ENCODE measurements at places on chromosomes 12 and 14.

- no peak for DNase-seq
Observed at GRCh38 chr14:62081012-62081612, 318.9 kb downstream of the SNAPC1 start.

DNA sequence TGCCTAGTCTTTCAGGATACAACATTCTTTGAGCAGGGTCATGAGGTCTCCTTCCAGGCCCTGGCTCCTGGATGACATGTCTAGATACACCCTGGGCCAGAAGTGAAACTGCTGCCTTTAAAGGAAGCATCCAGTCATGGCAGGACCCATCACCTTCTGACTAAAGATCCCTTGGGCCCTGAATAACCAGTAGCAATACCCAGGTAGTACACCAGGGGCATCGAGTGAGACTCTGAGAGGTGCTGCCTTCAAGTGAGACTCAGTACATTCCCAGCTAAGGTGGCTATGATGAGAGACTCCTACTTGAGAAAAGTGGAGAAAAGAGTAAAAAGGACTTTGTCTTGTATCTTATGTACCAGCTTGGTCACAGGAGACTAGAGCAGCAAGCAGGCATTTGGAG is 23.5 kb downstream of the OR6C68 start:
- no peak for DNase-seq

DNA sequence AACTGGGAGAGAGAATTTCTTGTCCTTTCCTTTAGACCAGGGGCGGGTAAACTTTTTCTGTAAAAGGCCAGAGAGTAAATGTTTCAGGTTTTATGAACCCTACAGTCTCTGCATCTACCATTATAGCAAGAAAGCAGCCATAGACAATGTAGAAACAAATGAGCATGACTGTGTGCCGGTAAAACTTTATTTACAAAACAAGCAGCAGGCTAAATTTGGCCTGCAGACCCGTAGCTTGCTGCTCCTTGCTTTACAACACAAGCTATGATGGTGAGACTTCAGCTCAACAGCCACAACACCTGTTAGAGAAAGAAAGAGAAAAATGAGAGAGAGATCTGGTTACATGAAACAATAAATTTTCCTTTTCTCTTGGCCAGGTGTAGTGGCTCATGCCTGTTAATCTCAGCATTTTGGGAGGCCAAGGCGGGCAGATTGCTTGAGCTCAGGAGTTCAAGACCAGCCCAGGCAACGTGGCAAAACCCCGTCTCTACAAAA is 4.2 kb upstream of the CDC42BPB start:
- no peak for DNase-seq

DNA sequence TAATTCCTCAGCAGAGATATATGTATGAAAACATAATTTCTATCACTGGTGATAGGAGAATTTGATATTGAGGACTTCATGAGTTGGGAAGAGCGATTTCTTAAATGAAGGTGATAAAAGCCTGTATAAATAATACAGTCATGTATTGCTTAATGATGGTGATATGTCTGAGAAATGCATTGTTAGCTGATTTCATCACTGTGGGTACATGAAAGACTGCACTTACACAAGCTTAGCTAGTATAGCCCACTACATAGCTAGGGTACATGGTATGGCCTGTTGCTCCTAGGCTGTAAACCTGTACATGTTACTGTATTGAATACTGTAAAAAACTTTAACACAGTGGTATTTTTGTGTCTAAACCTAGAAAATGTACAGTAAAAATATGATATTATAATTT is 63.4 kb downstream of the ANO4 start:
- peak; percentile 5 for DNase-seq

DNA sequence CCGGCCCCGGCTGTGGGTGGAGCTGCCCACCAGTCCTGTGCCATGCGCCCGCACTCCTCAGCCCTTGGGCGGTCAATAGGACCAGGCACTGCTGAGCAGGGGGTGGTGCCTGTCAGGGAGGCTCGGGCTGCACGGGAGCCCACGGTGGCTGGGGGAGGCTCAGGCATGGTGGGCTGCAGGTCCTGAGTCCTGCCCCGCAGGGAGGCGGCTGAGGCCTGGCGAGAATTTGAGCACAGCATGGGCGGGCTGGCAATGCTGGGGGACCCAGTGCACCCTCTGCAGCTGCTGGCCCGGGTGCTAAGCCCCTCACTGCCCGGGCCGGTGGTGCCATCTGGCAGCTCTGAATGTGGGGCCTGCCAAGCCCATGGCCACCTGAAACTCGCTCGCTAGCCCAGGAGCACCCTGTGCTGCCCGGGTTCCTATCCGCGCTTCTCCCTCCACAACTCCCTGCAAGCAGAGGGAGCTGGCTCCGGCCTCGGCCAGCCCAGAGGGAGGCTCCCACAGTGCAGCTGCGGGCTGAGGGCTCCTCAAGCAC is 1371.1 kb downstream of the FSCB start:
- DNase-seq, result no peak

DNA sequence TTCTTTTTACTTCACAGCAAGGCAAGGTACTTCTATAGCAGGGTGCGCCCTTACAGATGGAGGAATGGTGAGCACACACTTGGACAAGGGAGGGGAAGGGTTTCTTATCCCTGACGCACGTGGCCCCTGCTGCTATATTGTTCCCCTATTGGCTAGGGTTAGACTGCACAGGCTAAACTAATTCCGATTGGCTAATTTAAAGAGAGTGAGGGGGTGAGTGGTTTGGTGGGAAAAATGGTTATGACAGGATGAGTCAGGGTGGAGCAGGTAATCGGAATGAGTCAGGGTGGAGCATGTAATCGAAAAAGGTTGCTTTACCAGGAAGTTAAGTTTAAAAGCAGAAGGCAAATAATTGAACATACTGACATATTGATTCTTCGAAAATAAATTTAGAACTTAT is 23.7 kb upstream of the RAB21 start:
- DNase-seq, result no peak

GRCh38 chr12:97386133-97386581 is 76.4 kb upstream of the RMST start:
- peak; percentile 25 for DNase-seq

DNA sequence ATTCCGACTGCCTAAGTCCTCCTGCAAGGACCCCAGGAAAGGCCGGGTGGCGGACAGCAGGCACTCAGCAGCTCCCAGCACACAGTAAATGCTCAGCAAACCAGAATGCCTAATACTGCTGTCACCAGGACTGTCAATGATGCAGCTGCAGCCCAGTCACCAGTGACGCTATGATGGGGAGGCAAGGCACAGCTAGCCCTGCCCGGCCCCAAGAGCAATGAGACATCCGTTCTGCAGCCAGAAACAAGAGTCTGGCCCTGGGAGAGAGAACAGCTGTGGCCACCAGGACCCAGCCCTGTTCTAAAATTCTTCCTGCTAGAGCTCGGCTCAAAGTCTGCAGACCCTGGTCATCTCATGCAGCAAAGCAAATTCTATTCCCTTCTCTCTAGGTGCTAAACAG is 69.8 kb downstream of the NCOR2 start:
- peak; percentile 81 for DNase-seq

GRCh38 chr12:104704224-104704779 is 247.6 kb downstream of the CHST11 start:
- no peak for DNase-seq

DNA sequence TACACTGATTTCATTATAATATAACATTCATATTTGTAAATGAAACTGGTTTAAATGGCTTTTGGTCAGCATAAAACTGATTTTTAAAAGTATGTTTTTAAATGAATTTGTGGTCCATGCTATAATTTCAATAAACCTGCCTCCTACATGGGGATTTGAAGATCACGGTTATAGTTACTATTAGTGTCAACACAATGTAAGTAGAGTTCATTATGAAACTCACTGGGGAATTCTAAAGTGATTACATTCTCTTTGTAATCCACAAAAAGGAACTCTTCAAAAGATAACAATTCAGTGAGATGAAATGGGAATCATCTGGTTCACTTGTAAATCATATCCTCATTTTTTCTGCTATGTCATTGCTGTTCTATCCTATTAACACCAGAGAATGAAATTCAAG is 204.5 kb upstream of the G2E3 start:
- DNase-seq, result no peak

GRCh38 chr12:132354982-132355680 is 25.7 kb upstream of the GALNT9 start:
- no peak for DNase-seq

- no peak for DNase-seq
Observed at GRCh38 chr12:113930249-113930648, 35.9 kb downstream of the RBM19 start.

DNA sequence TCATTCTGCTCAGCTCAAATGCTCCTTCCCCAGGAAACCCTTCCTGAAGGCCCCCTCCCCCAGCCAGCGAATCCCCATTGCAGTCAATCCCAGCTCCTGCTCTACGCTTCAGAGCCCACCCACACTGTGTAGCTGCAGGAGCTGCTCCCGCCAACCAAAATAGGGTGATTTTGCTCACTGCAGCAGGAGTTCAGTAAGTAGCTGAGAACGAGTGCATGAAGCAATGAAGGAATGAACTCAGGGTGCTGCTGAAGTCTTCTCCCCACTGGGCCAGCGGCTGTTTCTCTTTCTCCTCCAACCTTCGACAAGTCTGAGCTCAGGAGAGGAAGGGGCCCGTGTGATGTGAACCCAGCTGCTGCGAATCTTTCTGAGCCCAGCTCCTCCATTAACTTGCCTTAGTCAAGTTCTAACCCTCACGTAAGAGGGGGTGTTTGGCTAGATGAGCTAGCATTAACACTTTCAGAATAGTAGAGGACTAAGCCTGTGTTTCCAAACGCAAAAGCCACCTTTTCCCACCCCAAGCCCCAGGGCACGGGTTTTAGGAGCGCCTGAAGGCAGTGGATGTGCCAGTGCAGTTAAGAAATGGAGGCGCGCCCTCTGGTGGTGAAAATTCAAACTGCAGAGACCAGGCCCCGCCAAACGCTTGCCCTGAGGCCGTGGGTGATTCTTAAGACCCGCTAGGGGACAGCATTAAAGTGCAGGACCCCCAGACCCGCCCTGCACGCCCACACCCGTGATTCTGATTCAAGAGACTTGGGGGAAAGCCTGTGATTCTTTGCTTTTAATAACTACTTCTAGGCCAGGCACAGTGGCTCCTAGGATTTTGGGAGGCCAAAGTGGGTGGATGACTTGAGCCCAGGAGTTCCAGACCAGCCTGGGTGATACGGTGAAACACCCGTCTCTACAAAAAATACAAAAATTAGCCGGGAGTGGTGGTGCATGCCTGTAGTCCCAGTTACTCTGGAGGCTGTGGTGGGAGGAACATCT is 11.9 kb upstream of the SERPINA4 start:
- DNase-seq, result peak; percentile 69

DNA sequence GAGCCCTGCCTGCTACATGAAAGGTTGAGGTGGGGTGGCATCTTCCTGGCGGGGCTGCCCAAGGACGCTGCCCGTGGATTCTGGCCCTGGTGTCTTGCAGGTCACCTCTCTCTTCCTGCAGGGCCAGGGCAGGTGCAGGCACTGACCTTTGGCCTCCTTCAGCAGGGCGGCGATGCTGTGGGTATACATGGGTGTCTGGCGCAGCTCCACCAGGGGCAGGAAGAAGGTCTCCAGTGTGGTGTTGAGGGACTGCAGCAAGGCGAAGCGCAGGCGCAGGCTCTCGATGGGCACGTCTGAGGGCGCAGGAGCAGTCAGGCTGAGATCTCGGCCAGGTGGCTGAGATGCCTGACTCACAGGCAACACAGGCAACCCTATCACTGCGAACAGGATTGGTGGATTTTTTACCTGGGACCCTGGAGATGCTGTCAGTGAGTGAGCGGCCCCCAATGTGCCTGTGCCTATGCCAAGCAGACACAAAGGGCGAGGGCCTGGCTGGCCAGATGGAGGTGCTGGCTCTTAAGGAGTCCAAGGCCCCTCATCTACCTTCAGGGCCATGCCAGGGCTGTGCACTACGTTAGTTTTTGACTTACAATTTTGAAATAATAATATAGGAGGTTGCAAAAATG is 45.7 kb downstream of the TRAFD1 start:
- no peak for DNase-seq

DNA sequence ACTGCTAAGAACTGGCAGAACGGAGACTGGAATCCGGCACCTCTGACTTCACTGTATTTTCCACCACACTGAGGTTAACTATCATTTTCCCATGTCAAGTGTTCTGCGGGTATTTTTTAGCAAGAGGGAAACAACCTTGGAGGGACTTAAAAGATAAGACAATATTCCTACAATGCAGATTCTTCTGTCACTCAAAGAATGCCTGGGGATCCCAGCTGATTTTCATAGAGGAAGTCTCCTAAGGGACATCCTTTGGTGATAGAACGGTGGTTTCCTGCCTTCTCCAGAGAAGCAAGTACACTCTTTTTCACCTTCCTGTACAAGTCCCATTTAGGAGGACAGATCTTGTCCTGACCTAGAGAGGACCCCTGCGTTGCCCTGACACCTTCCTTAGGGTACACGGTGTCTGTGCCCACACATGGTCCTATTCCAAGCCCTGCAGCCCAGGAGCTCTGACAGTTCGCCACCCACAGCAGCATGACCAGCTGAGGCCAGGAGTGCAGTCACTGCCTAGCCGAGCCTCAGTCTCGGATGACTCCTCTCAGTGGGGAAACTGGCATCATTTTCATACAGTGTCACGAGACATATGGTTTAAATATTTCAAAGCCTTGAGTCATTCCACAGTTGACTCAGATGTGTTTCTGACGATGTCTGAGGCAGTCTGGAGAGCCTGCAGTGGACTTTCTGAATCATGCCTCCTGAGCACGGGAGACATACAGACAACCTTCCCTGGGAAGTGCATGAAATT is 181.3 kb upstream of the FKBP4 start:
- peak; percentile 96 for DNase-seq

DNA sequence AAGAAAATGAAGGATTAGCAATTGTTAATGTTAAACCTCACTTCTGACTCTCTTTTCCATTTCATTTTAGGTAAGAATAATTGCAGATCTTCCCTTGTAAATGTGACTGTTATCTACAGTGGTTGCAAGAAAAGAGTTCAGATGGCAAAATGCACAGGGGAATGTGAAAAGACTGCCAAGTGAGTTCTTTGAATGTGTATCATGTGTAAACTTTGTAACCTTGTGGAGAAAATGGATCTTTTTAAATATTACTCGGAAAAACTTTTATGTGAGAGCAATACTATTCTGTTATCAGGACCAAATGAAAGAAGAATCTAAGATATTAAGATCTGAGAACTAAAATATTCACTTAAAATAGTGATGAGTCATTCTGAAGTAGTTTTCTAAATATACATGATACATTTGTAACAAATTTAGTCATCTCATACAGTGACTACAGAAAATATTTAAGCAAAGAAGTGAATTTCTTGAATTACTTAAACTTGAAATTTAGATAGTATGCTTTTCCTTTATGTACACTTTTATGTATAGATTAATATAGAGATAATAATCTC is 122.5 kb upstream of the CNTN1 start:
- DNase-seq, result peak; percentile 13

DNA sequence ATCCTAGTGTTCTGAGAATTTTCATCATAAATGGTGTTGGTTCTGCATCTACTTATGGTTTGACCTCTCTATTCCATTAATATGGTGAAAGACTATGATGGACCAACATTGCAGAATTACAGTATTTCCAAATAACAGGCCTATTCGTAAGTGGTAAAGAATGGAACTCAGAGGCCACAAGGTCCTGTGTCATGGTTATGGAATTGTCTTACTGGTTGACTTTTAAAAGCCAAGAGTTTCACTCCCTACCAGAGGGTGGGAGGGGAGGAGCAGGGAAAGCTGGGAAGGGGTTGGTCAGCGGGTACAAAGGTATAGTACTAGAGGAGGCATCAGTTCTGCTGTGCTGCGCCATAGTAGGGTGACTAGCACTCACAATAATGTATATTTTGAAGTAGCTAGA is 153.4 kb downstream of the TMEM132D start:
- peak; percentile 50 for DNase-seq

GRCh38 chr14:101234999-101235334 is 326.3 kb upstream of the DIO3 start:
- no peak for DNase-seq

Measured in choroid plexus epithelial cell (primary cell).